ENCODE measurements at places on chromosomes 5 and 9.
A peak's percentile ranks its signal among the peaks of the same experiment; 100 is the strongest.

DNA sequence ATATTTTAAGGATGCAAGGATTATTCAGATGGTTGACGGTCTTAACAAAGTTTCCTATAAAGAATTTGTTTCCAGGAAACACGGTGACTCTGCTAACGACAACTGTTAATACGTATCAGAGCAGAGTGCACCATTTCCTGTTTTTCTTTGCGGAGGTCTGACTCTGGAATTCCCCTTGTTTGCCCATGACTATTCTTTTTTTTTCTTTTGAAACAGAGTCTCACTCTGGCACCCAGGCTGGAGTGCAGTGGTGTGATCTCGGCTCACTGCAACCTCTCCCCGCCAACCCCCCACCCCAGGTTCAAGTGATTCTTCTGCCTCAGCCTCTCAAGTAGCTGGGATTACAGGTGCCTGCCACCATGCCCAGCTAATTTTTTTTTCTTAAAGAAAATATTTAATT is 115.9 kb downstream of the CDC42SE2 start:
- no peak for DNase-seq

DNA sequence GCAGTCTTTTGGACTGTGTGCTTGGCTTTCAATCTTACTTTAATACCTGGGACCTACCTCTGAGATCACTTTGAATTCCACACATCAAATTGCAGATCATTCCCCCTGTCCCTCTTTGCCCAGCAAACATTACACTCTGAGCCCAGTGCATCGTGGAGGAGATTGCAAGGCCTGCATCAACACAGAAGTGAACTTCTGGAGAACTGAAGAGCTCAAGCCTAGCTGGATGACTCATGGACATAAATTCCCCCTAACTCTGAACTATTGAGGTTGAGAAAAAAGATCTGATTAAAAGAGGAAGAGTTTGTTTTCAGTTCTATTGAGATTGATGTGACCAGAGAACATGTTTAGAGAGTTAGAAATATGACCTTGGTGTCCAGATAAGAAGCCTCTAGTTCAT is 316.0 kb upstream of the DMAC1 start:
- DNase-seq: no peak

DNA sequence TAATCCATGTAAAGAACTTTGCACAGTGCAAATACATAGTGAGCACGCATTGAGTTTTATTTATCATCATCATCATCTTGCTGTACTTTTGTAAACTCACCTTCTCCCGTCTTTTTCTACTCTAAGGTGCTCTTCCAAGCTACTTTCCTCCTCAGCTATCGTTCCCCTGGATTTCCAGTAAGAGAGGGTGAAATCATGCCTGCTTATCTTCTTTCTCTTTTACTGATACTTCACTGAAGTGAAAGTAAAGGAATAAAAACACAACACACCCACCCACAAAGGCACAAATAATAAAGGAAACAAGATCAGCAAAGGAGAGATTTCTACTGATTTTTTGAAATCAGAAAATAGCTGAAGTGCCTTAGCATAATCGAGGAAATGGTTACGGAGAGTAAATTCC is 509.9 kb downstream of the RAB3C start:
- no peak for DNase-seq

DNA sequence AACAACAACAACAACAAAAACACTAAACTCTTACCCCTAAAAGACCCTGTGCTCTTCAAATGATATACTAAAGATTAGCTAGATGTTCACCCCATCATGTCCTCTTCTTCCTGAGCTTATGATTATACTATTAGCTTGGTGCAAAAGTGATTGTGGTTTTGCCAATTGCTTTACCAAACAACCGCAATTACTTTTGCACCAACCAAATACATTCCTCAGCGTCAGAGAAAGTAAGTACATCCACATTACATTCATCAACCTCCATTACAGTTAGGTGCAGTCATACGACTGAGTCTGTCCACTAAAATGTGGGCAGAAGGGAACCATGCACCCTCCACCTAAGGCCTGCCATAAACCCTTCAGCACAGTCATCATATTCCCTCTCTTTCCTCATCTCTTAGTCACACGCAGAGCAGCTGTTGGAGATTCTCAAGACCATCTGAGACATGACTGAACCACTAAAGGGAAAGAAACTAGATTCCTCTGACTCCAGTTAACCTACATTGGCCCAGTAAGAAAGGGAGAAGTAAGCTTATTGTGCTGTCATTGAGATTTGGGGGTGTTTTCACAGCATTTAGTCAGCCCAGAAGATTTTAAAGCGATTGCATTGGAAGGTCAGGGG is 181.6 kb upstream of the TLE4 start:
- no peak for DNase-seq

DNA sequence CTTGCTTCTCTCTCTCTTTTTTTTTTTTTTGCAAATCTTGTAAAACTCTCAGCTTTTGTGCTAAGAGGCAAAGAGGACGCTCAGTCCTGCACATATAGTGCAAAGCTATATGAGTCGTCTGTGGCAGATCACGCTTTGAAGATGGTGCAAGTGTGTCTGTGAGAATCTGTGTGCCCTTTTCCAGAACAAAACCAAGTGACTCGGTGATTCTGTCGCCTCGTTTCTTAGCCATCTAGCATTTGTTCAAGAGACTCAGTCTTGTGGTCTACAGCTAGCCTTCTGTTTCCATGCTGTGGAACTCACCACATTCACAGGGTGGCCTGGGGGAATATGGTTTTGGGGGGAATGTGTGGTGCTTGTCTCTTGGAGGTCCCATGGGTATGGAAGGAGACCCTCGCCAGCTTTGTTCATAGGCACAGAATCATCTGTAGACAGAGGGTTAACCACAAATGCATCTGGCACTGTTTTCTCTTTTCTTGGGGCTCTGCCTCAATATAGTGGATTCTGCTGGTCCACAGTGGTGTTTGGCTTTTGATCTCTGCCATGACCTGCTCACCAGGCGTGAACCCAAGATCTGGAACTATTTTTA is 82.1 kb downstream of the C9orf152 start:
- DNase-seq: no peak

- DNase-seq: peak; percentile 88
These were observed 1.4 kb upstream of the ADAMTSL2 start for GRCh38 chr9:133532937-133533668.

DNA sequence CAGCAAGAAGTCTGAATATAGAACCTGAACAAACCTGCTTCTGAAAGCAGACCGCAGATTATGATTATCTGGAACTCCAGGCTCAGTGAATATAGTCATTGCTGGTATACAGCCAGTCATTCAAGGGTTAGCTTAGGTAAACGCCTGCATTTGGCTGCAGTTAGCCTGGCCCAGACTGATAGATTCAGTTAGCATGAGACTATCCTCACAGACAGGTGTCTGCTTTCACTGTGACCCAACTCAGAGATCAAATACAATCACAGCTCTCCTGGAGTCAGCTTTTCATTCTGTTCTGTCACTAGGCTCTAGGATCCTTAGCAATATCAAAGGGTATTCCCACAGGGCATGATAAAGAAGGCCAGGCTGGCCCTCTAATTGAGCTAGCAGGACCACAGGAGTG is 138.6 kb upstream of the PLCXD3 start:
- DNase-seq: no peak

DNA sequence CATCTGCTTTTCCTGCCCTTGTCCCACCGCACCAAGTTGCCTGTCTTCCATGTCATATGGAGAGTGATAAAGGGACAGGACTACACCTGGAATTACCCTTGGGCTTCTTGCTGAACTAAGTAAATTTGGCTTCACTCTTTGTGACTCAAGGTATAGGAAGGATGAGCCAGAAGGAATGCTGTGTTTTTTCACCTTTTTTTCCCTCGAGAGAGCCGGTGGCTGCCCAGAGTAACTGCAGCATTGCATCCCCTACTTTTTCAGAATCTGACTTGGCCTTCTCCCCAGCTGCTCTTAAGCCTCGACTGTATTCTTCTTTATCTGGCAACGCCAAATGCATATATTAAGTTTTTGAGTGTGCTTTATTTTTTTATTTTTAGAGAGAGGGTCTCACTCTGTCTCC is 38.4 kb downstream of the RCL1 start:
- no peak for DNase-seq

- no peak for DNase-seq
These were observed 220.7 kb downstream of the SPOCK1 start for GRCh38 chr5:137278476-137278875.

GRCh38 chr5:179780362-179780761 is 13.4 kb upstream of the LTC4S start:
- DNase-seq: no peak

GRCh38 chr5:36854402-36855140 is 22.0 kb upstream of the NIPBL start:
- no peak for DNase-seq

DNA sequence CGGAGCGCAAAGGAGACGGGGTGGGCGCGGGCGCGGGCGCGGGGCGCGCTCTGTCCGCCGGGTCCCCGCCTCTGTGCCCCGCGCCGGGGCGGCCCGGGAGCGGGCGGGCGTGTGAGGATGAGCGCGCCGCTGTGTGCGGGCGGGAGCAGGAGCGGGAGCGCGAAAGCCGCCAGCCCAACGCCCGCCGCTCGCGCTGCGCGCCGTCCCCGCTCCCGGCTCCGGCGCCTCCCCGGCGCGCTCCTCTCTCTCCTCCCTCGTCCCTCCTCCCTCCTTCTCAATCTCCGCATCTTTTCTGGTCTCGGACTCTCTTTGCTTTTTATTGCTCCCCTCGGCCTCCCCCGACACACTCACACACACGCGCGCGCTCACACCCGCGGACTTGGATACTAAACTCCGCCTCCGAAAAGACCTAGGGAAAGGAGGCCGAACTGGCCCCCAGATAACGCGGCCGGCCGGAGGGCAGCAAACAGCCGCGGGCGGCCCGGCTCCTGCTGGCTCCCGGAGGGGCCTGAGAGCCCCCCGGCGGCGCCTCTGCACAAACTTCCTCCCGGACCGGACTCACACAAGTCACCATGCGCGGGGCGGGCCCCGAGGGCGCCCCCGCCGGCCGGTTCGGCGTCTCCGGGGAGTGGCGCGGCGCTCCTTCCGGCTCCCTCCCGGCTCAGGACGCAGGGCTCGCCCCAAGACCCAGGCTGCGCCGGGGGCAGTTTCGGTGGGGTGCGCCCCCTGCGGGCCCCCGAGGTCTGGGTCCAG is at the start of gene FIBCD1:
Gene FIBCD1, minus strand, starts transcription at position 596 of the 753 bp plus-strand sequence. CDS start 640 bp downstream, outside the sequence.
- DNase-seq: no peak

DNA sequence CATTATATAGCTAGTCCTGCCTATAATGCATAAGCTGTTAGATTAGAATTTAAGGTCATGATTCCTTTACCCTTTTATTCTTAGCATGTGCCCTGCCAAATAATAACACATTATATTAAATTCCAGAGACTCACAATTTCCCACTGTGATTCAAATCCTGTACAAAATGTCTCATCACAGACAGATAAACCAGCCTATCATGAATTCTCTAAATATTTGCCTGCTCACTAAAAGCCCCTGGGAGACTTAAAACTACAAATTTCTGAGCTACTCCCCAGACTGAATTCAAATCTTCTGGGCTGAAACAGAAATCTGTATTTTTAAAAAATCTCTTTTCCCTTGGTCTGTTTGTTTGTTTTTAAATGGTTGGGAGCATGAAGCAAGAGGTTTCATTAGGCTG is 32.7 kb downstream of the GAPT start:
- DNase-seq: no peak

GRCh38 chr9:97300586-97300985 is 6.9 kb upstream of the CCDC180 start:
- no peak for DNase-seq

GRCh38 chr5:15515229-15515628 is 15.2 kb downstream of the FBXL7 start:
- no peak for DNase-seq

DNA sequence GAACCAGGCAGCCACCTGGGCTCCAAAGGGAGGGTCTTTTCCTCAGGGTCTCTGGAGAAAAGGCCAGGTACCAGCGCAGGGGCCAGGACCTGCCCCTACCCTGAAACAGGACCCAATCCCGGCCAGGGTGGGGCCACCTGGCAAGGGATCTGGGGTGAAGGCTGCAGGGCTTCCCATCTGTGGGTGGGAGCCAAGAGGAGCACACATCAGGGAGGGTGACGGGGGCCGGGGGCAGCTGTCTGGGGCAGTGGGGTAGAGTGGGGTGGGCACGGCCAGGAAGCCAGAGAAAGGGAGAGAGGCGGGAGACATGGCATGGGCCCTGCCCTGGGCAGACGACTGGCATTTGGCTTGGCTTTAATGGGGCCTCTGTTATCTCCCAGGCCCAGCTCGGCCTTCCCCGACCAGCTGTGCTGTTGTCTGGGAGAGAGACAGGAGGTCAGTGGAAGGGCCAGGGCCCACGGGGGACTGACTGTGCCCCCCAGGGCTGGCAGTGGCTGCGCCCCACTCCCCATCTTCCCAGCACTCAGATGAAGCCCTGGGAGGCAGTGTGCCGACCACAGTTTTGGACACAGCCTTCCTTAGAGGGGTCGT is 57.2 kb upstream of the RNF130 start:
- DNase-seq: peak; percentile 83

- DNase-seq: no peak
These were observed 971 bp downstream of the PHYKPL start for GRCh38 chr5:178231539-178232123.

DNA sequence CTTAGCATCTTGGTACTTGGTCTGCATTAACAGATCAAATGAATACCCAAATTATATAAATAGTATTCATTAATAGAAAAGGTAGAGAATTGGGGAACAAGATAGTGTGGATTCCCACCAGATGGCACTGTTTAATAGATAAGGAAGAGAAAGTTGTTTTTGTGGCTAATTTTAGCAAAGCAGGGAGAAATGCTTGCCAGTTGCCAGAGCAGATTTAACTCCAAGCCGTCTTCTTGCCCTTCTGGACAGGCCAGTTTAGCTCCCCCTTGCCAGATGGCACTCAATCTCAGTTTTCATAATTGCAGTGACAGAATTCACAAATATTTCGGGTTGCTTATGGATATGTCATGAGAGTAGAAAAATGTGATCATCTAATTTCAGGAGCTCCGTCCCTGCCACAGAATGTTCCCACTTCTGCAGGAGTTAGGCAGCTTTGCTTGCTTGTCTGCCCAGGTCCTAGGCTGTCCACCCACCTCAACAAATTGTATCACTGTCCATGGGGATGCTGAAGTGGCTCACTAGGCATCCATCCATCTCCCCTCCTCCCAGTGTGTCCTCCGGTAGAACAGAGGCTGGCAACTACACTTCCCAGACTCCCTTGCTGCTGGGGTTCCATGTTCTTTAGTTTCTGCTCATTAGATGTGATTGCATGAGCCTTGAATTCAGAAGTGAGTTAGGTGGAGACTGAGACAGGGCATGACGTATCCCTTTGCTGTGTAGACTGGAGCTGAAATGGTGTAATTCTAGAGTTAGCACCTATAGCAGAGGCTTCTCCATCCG is 11.8 kb upstream of the HEXB start:
- DNase-seq: peak; percentile 37

- DNase-seq: no peak
These were observed 312.0 kb downstream of the TLE1 start for GRCh38 chr9:81377320-81377719.

GRCh38 chr5:85096421-85096820 is 711.7 kb upstream of the EDIL3 start:
- DNase-seq: no peak

DNA sequence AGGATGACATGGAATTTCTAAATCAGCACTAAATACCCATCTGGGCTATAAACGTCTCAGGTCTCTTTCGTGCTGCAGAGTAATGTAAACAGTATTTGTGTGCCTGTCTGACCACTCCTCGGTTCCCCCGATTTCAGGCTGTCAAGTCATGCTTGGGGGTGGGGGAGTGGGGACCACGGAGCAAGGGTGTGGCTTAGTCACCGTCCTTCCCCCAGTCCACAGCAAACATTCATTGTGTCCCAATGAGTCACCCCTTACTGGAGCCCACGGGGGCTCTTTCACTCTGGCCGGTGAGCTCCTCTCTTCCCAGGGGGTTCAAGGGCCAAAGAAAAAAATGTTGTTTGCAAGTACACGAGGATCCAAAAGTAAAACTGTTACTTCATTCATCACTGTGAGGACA is 72.4 kb upstream of the ICE1 start:
- DNase-seq: no peak

All from head of caudate nucleus (tissue), 42 donors.